ENCODE measurements at places on chromosomes 3 and 15.

DNA sequence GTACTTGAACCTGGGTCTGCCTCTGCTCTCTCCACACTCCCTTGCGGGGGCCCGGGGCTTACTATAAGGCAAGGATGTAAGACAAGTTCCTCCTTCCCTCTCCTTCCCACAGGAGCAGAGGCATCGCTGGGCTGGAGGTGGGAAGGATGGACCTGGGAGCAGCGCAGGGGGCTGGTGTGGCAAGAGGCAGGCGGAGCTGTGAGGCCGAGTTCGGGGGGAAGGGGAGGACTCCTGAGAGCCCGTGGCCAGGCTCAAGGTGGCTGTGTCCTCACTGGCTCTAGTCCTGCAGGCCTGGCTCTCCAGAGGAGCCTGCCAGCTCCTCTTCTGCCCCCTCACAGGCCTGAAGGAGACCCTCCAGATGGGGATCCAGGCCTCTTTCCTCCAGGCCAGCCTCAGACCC, 1.0 kb upstream of the NR2E3 start:
- no peak for DNase-seq

- no peak for DNase-seq
These were observed 123.4 kb upstream of the MB21D2 start for GRCh38 chr3:193040836-193041672.

GRCh38 chr15:32743411-32744140, 25.8 kb downstream of the GREM1 start:
- no peak for DNase-seq

DNA sequence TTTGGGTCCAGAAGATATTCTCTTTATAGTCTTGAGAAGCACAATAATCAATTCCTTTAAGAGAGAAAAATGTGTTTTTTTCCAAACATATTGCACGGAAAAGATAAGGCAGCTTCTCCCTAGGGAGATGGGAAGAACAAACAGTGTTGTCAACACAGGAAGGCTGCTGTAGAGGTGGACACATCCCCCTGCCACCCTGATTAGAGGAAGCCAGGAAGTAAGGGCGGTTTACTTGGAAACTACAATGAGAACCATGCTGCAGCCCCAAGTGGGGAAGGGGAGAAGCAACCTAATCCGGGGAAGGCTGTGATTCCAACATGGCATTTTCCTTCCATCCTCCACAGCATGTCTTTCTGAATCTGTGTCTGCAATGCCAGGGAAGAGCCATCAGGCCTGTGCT, 256.9 kb upstream of the TGFBR2 start:
- no peak for DNase-seq

DNA sequence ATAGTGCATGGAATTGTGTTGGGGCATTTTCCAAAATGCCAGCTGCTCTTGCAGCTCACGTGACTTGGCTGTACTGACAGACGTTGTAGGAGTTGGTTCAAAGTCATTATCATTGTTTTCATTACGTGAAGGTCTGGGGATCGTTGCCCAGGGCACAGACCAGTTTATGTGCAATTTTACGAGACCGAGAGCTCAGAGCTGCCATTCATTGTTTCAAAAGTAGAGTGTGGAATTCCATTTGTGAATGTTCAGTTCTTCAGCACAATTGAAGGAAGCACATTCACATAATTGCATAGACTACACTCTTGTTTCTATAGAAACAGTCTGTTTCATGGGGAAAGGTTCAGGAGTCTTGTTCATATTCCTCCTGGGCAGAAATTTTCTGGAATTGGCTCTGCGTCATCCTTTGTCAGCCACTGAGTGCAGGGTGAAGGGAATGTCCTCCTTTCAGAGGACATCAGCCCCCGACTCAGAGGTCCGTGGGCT, 54.5 kb downstream of the GABRG3 start:
- DNase-seq: no peak

- DNase-seq: no peak
These were observed 1011.9 kb downstream of the VGLL3 start for GRCh38 chr3:85979034-85979433.

GRCh38 chr15:79804838-79805237, 92.0 kb downstream of the MTHFS start:
- no peak for DNase-seq

DNA sequence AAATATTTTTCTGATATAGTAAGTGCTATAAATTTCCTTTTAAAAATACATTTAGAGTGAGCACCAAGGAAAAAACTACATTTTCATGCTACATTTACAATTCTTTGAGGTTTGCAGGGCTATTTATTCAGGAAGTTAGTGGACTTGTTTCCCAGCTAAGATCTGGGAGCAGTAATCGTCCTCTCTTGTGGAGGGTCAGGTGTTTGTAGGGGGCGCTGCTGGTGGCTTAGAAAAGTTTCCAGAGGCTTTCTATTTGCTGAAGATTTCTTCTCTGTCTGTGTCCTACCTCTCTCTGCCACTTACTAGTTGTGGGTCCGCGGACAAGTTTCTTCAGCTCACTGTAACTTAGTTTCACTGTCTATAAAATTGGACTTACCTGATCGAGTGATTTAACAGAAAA, 163.9 kb downstream of the PEX5L start:
- DNase-seq: no peak

GRCh38 chr15:41620536-41621199, 39.5 kb upstream of the MGA start:
- no peak for DNase-seq

GRCh38 chr15:57529748-57530147, 62.0 kb upstream of the MYZAP start:
- DNase-seq: no peak

DNA sequence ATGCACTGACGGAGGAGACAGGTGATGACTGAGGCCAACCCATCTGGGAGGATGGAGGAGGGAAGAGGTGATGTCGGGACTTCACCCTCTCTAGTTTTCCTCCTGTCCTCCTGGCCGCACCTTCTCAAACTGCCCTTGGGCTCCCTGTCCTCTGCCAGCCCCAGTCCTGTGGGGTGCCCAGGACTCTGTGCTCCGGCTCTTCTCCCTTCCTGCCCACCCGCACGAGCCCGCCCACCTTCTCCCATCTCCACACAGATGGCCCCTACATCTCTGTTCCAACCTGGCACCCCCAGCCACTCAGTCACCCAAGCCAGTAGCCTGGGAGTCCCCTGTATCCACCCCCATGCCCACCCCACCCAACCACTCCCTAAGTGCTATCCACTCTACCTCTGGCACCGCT, 206.7 kb upstream of the LINGO1 start:
- DNase-seq: no peak

DNA sequence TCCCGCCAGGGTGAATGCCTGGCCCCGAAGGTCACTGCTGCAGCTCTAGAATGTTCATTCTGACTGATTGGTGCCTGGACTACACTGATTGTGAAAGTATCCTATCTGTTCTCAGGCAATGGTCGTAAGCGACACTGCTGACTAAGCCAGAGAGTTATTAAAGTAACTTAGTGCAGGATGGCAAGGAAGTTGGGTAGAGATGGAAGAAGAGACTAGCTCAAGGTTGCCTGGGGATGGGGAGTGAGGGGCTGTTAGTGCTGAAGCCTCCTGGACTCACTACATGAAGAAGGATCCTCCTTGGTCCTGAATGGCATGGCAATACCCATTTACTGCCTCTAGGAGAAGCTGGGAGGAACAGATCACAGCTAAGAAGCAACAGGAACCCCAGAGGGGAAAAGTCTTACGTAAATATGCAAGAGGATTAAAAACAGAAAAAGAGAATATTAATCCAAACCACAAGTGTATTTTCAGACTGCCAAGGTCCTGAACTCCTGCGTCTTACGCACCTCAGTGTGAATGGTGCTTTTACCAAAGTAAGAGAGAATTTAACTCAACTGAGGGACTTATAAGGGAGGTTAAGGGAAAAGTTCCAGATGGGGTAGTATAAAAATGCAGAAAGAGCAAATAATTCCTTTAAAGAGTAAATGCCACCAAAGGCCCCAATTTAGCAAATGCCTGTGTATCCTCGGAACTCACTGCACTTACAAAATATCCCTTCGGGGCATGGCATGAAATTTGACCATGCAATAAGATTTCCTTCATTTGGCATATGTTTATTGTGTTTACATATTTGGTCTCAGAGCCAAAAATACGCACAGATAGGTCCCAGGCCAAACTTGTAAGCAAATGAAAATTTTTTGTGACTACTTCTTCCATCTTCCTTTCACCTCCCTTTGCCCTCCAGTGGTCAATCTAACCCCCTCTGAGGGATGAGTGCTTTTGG, 64.0 kb upstream of the DGKG start:
- no peak for DNase-seq

- no peak for DNase-seq
These were observed 135.0 kb downstream of the TFG start for GRCh38 chr3:100844063-100844936.

GRCh38 chr3:46575577-46576222, 9.6 kb upstream of the LRRC2 start:
- no peak for DNase-seq

DNA sequence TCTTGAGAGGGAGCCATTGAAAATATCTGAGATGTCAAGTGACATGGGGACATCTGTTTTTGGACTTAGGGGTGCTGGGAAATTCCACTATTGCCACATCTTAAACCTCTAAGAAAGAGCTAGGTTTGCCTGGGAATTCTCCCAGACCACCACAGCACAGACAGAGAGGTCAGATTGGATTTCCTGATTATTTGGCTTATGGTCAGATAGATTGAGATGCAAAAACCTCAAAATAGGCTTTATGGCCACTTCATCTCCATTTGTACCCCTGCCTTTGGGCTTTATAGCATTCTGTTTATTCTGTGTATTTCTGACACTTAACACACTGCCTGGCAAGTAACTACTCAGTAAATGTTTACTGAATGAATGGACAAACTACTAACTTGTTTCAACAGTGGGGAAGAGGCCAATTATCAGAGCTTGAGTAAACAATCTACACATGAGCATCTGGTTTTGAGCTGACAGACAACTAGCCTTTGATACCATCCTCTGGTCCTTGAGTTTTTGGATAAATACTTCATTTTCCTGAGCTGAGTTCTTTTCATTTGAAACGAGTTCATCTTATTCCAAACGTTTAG, 81.8 kb downstream of the TP63 start:
- no peak for DNase-seq

- DNase-seq: no peak
These were observed 31.4 kb upstream of the TIPARP start for GRCh38 chr3:156642750-156643728.

DNA sequence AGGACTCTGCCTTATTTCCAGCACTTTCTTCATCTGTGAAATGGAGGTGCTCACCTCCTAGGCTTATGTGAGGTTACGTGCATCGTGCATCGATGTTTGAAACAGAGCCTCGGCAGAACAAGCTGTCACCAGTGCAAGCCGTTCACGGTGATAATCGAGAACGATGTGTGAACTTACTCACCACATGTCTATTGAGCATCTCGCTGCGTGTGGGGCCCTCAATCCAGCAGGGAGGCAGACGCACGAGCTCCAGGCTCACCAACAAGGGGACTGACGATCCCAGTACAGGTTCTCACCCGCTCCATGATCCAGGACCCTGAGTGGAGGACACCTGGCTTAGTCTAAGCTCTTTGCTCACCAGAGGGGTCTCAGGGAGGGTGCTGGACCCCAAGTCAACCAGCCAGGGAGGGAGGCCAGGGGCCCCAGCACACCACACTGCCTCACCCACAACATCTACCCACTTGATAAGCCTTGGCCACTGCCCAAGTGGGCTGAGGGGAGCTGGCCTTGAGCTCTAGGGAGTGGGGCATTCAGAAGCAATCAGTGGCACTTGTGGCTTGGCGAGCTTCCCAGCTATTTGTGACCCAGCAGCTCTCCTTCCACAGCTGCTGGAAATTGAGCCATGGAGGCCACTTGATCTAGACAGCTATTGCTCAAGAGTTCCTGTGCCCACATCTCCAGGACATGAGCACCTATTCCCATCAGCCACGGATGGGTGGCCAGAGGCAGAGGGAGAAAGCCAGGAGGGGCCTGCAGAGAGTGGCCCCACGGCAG, 34.4 kb upstream of the SLC6A1 start:
- no peak for DNase-seq

DNA sequence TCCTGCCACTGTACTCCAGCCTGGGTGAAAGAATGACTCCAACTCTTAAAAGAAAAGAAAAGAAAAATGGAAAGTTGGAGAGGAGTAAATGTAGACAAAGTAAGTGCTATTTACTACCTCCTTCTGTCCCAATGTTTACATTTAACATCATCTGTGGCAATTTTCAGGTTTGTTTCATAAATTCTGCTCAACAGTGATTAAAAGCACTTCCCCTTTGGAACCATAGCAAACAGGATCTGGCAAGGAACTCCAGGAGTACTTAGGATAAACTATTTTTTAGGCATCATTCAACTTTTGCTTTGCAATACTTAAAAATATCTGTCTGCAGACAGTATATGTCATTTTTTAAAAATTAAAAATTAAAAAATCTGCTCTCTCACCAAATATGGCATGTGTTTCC, 5.5 kb upstream of the CX3CR1 start:
- no peak for DNase-seq

DNA sequence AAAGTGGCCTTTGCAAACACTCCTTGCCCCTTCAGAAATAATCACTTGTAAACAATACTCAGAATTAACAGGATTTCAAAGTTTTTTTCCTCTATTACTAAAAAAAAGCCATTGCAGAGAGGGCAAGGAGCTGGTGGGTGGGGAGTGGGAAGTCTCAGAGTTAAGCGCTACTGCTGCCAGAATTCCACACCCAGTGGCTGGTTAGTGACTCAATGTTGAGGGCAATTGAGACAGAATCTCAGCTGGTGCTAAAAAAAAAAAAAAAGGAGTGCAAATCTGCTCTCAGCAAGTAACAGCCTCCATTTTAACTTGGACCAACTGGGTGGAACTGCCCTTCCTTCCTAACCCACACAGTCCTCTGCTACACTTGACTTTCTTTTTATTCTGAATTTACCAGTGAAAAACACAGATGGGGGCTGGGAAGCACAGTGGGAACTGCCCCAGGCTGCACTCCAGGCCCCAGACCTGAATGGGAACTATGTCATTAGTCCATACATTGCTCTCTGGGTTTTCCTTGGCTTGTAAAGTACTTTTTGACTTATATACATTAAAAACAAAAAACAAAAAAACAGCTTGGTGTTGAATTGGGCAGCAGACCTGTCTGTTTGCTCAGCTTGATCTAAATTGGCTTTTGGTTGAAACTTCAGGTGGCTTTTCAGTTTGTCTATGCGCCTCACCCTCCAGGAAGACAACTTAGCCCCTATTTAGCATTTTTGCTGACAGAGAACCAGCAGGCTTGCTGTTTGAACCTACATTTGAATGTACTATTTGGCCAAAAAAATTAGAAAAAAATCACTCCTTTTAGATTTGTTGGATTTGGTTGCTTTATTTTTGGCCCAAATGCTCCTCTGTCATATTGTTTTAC, 357.8 kb upstream of the TBL1XR1 start:
- no peak for DNase-seq

DNA sequence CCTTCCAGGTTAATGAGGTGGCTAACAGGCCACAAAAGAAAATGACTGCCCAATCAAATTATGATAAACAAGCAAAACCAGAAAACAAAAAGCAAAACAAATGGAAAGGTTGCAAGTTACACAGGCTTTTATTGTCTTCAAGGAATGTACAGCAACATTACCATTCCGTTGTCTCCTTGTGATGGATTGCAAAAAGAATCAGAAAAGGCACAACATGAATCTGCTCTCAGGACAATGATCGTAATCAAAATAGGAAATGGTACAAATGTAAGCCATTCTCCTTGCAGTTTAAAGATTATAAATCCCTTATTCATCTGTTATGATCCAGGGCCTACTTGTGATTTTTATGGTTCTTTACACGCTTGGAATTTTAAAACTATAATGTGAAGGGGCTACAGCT, 125.8 kb downstream of the ECT2 start:
- no peak for DNase-seq
